Left colon (tissue), 2 donors: ENCODE measurements at places on chromosomes 11 and 22. TPM values are rescaled to one million over a fixed set of nuclear protein-coding genes. Genes with fewer than 3 reads are reported as not detected.

BIK gene
- 23.0 TPM for total RNA-seq

NRGN gene
- total RNA-seq: 2.5 TPM

IL18BP gene
- total RNA-seq: 10.6 TPM

CASP5 gene
- total RNA-seq: 31.1 TPM

CRACR2B gene
- total RNA-seq: 117 TPM

HBB gene
- 25.8 TPM for total RNA-seq

DGAT2 gene
- 1.7 TPM for total RNA-seq

RFPL1 gene
- total RNA-seq: not detected

APOA1 gene
- not detected for total RNA-seq

TP53I11 gene
- total RNA-seq: 69.8 TPM

MMP27 gene
- not detected for total RNA-seq

KLHL35 gene
- not detected for total RNA-seq

CTSC gene
- 133 TPM for total RNA-seq

GAS2 gene
- total RNA-seq: 2.5 TPM

C1QTNF5 gene
- 6.9 TPM for total RNA-seq

ATG16L2 gene
- 44.4 TPM for total RNA-seq

CRYAB gene
- 100 TPM for total RNA-seq

ZNF143 gene
- 26.4 TPM for total RNA-seq

CD3E gene
- 3.4 TPM for total RNA-seq

HSPB2 gene
- 3.1 TPM for total RNA-seq
